ENCODE measurements at places on chromosomes 5 and 9.

DNA sequence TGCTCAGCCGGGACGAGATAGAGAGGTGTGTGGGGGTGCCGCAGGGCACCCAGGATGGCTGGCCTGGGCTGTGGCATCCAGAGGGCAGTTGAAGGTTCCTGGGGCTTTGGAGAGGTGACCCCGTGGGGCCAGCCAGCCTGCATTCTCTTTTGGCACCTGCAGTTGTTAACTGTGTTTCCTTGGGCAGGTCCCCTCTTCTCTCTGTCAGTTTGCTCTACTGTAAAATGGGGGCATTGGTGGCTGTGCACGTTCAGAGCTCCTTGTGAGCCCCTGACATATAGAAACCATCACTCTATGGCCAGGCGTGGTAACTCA lies 8.5 kb downstream of the ZDHHC12 start:
- DNase-seq, result no peak

- DNase-seq, result no peak
These were observed 316.2 kb upstream of the HAPLN1 start for GRCh38 chr5:84036842-84037241.

GRCh38 chr9:6471231-6471850 lies 58.3 kb downstream of the UHRF2 start:
- DNase-seq, result no peak

GRCh38 chr5:36373527-36374086 lies 71.9 kb upstream of the RANBP3L start:
- no peak for DNase-seq

- no peak for DNase-seq
These were observed 50.2 kb upstream of the KCNMB1 start for GRCh38 chr5:170439223-170439943.

DNA sequence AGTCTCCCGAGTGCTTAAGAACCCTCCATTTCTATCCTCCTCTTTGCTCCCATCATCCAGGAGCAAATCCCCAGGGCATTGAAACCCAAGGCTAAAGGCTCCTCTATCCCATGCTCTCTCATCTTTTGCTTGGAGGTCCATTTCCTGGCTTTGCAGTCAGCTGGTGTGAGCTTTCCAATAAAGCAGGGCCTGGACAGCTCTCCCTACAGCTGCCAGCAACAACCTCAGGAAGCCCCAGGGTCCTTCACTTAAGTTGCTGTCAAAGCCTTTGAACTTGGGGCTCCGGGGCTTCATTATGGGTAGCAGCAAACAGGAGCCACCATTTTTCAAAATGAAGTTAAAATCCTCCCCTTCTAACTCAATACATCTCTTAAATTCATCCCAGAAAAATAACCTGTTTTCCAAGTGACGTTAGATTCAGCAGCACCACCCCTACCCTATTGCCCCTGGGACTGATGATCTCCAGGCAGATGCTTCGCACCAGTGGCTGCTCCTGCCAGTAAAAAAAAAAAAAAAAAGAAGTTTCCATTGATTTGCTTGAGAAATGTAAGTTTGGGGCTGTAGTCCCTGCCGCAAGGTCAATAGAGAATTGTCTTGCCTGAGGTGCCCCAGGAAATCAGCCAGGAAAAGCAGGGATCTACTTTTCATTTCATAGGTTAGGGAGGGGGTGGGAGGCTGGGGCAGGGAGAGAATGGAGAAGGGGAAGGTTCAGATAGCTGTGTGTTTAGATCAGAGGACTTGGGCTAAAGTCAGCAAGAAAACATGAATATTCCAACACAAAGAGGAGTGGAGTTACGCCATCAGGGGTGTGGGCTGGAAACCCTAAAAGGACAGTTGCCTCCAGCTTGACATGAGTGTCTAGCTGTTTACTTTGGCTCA lies 83.8 kb upstream of the IL6ST start:
- no peak for DNase-seq

DNA sequence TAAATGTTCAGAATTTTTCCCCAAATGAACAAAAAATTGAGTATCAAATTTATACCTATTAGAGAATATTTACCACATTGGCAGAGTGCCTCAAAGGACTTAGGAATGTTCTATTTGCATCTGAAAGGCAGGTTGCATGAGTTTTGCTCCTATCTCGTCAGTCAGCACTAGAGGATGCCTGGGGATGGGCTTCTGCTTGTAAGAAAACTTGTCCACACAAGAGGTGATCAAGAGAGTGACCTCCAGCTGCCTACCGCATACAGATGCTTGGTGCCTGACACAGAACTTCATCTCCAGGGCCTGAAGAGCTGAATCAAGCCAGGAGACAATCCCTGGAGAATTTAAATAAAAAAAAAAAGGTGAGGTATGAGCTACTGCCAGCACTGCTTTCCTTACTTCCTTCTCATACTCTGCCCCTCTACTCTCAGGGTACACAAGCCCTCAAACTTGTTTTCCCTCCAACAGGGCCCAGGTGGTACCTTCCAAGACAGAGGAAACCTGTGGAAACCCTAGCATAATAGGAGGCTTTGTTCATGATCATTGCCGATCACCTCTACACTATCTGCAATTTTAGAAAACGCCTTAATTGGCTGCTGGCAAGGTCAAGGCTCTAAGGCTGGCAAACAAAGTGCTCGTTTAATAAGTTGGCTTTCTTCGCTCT lies 166.6 kb downstream of the ELAVL2 start:
- DNase-seq, result no peak

DNA sequence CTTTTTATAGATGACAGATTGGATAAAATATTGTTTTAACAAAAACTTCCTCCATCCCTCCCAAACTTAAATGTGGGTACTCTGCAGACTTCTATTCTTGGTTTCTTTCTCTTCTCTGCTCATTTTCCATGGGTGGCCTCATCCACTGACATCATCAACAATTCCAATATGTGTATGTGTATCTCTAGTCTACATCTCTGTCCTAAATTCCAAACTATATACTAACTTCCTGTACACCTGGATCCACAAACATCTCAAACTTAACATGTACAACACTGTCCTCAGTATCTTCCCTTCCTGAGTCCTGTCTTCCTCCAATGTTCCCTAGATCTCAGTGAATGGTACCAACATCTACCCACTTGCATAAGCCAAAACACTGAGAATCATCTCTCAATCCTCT lies 28.5 kb upstream of the CDK5RAP2 start:
- no peak for DNase-seq

GRCh38 chr5:180103487-180104167 lies 32.1 kb upstream of the RNF130 start:
- no peak for DNase-seq

GRCh38 chr5:27652505-27652904 lies 614.1 kb upstream of the CDH9 start:
- no peak for DNase-seq

- no peak for DNase-seq
These were observed 28.0 kb downstream of the ACO1 start for GRCh38 chr9:32412440-32412839.

- no peak for DNase-seq
These were observed 655.2 kb downstream of the PDE4D start for GRCh38 chr5:59238126-59238902.

GRCh38 chr9:127036437-127036836 lies 86.0 kb downstream of the ANGPTL2 start:
- DNase-seq, result no peak

GRCh38 chr9:3478549-3478953 lies 47.2 kb downstream of the RFX3 start:
- DNase-seq, result no peak

- DNase-seq, result no peak
These were observed 81.4 kb downstream of the COL5A1 start for GRCh38 chr9:134723037-134723436.

- no peak for DNase-seq
These were observed 17.6 kb downstream of the MEGF9 start for GRCh38 chr9:120696551-120697230.
